ENCODE measurements at places on chromosomes 16 and 17.
A peak's percentile ranks its signal among the peaks of the same experiment; 100 is the strongest.

DNA sequence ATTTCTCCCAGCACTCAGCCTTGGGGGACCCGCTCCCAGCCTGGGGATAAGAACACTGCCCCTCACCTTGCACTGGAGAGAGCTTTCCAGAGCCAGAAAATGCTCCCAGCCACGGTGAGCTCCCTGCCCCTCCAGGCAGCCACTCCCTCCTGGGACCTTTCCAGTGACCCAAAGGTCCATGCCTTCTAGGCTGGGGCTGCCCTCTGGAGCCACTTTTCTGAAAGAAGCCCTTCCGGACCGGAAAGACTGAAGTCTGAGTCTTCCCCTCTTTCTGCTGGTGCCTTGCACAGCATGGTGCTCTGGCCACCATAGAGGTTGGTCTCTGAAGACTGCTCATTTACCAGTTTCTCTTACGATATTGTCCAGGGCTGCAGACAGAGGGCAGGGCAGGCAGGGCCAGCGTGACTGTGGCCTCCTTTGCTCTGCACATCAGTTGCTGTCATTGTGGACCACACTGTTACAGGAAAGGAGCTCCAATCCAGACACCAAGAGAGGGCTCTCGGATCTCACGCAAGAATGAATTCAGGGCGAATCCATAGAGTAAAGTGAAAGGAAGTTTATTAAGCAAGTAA is 7.1 kb upstream of the ABCC12 start:
- DNase-seq = no peak

GRCh38 chr17:18241229-18241871 is 15.9 kb downstream of the LLGL1 start:
- DNase-seq = no peak

- DNase-seq = no peak
These were observed 52.0 kb downstream of the CDK12 start for GRCh38 chr17:39513309-39513708.

DNA sequence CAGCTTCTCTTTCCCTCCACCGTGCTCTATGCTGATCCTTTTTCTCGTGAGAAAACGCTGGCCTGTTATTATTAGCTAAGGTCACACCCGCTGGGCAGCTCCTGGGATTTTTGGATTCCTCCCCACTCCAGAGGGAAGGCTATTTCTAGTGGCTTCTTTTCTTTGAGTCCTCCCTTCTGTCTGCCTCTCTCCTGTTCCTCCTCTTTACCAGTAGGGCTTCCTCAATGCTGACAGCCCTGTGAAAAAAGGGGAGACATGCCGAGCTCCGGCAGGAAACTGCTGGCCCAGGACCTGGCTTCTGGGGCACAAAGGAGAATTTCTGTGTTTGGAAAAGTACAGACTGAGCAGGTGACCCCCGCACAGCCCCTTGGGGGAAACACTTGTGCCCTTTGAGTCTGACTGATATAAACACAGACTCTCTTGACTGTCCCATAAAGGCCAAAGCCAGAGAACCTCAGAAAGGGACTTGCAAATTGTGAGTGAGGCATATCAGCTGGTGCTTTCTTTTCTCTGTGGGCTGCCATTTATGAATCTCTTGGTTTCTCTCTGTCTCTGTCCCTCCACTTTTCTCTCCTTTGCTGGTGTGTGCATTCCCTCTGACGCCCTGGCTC is 14.0 kb upstream of the RNF135 start:
- DNase-seq = peak; percentile 9

- no peak for DNase-seq
These were observed 299.6 kb downstream of the MAP2K4 start for GRCh38 chr17:12320286-12320685.

GRCh38 chr16:65071433-65072311 is 50.2 kb downstream of the CDH11 start:
- no peak for DNase-seq

- no peak for DNase-seq
These were observed 123.9 kb downstream of the CPPED1 start for GRCh38 chr16:12679660-12680272.

GRCh38 chr16:74557275-74557674 is 49.6 kb downstream of the GLG1 start:
- no peak for DNase-seq

DNA sequence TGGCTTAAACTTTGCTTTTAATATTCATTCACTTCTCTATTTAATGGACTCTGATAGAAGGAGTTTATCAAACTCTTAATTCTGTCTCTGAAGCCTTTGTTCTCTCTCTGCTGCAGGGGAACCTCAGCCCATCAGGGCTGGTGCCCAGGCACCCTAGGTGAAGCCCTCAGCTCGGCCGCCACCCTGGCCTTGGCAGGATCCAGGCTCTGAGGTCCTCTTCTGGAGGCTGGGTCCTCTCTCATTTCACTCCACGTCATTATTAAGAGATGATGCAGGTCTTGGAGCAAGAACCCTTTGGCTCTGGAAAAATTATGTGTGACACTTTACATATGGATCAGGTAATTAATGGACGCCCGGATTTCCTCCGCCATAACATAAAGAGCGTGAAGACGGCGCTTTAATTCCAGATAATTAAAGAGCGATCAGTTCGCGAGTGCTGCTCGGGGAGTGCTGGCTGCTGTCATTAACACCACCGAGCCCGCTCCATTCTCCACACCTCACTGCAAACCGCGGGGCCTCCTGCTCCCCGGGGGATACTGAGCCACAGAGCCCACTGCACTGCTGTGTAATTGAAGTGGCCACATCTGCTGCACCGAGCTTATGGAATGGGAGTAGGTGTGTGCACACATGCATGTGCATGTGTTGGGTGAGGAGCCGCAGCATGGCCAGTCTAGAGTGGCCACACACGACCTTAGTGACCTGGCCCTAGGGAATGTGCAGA is 259.4 kb upstream of the TNRC6C start:
- DNase-seq = no peak

DNA sequence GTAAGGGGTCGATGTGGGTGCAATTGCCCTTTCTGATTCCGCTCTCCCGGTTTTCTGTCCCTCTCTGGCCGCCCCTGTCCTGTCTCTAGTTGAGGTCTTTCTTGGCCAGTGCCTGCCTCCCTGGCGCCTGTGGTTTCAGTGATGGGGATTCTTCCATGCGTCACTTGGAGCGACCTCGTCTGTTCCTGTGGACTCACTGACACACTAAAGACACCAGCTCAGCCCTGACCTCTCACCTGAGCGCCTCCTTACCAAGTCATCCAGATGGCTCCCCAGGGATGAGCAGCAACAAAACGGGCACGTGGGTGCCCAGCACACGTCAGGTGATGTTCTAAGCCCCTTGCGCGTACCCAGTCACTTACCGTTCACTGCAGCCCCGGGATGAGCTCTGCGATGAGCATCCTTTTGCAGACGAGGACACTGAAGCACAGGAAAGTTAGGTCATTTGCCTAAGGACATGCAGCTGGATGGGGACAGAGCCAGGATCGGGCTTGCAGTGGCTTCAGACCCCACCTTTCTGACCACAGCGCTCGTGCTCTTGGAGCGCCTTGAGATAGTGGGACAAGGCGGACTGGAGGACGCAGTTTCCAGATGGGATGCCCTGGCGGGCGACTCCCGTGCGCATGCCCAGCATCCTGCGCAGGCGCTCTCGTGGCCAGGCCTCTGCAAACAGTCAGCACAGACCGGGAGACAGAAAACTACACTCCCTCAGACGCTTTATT is 11.5 kb upstream of the LGALS3BP start:
- no peak for DNase-seq

- DNase-seq = peak; percentile 65
These were observed 1.0 kb upstream of the ARMC5 start for GRCh38 chr16:31458073-31458843.

DNA sequence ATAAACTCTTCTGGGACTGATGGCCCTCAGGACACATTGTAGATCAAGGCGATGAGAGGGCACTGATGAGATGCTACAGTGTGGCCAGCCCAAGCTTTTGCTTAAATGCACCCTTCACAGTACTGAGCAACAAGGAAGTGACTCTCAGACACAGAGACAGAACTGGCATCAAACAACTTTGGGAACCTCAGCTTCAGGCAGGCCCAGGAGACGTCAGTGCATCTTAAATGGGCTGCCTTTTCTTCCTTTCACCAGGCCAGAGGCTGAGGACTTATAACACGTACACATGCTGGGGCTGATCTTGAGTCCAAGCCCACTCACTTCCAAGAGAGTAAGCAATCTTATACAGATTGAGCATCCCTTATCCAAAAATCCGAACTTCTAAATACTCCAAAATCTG is 386.1 kb upstream of the C16orf82 start:
- no peak for DNase-seq

GRCh38 chr16:79379095-79379494 is 221.4 kb downstream of the MAF start:
- no peak for DNase-seq

GRCh38 chr17:12953156-12953555 is 64.7 kb downstream of the ELAC2 start:
- DNase-seq = no peak

DNA sequence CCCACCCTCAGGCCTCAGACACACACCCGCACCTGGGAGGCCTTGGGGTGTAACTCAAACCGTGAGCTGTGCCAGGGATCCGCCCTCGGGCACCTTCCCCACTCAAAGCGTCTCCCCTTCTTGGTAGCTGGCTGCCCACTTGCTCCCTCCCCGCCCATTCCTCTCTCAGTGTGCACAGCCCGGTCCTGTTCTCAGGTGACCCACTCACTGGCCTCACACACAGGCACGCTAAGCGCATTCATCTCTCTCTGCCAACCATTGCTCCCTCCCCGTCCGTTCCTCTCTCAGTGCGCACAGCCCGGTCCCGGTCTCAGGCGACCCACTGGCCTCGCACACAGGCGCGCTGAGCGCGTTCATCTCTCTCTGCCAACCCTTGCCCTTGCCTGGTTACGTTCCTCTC is 20.8 kb downstream of the WDR45B start:
- DNase-seq = no peak

All from GM13976 (cell line).